ENCODE measurements at places on chromosomes 2 and 18. TPM values are rescaled to one million over a fixed set of nuclear protein-coding genes. Genes with fewer than 3 reads are reported as not detected.

DNA sequence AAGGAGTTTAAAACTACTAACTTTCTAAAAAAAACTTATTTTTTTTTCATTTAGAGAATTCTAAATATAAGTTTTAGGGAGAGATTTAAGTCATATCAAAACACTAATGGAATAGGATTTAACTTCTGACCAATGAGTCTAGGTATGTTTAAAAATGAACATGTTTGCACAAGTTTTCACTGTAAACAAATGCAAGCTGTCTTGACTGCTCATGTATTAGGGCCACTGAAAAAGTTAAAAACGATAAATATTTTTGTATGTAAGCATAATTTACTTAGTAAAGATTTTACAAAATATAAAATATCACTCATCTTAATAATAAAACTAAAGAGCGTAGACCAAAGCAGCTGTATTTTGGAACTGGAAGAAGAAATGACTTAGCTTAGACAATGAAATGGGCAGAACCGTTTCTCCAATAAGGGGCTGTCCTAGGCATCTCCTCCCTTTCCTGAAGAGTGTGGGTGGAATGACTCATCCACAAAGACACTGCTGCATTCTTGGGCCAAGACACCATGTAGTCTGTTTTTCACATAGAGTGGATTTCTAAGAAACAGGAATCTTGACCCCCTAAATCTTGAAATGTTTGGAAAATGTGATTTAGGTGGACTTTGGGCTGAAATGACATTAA is 118.8 kb downstream of the MEP1B start:
- DNase-seq = no peak

DNA sequence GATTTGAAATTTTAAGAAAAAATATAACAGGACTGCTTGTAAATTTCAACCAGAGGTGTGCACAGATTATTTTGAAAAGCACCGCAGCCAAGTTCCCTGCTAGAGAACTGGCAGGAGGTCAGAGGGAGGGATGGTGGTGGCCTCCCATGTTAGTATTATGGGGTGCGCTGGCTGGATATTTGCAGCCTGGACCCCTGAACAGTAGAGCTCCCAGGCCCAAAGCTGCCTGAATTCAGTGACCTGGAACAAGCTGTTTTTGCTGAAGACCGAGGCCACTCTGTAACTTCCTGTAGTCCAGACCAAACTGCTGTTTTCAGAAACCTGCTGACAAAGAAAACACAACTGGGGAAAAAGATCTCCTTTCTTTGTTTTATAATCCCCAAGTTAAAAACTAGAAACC is 314.3 kb downstream of the TNS1 start:
- DNase-seq = no peak

Gene ALMS1
- total RNA-seq = 11.8 TPM

DNA sequence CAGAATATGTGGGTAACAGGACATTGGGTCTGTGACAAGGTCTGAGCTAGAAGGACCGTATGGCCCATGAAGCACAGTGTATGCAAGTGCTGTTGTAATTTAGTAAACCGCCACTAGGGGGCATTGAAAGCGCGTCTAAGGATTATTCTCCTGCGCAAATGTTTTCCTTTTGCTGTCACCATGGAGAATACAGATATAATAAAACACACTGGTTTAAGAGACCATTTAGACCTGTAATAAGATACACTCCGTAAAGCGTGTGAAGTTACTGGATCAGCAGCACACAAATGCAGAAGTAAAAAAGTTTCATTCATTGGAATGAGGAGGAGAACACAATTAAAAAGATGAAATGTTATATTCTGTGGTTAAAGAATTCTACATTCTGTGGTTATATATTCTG is 272.4 kb downstream of the AGAP1 start:
- peak; percentile 40 for DNase-seq

DNA sequence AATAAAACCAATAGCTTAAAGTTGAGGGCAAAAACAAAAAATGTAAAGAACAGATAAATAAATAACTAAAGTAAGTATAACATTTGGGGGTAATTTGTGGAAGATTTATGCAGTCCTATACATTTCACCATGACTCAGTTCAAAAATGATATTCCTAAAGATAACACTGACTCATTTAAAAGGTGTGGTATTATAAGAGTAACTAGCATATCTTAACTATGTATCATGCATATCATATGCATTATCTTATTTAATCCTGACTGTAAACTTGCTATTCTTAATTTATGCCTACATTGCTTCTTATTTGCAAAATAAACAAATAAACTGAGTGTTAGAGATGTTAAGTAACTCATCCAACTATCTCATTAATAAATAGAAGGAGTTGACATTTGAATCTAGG is 726.5 kb upstream of the PKDCC start:
- DNase-seq = no peak

Gene ITM2C
- 169 TPM for total RNA-seq

Gene BOLL
- total RNA-seq = not detected

Gene EML4
- 33.7 TPM for total RNA-seq

GRCh38 chr2:223420048-223420447 is 182.1 kb downstream of the SCG2 start:
- DNase-seq = no peak

Gene CBLN2
- total RNA-seq = not detected

Gene DOCK10
- total RNA-seq = 2.1 TPM

- DNase-seq = no peak
These were observed 413.6 kb upstream of the TCF4 start for GRCh38 chr18:56001576-56001975.

Gene EHD3
- total RNA-seq = 4.6 TPM

- no peak for DNase-seq
These were observed 198.9 kb upstream of the NABP1 start for GRCh38 chr2:191478799-191479679.

Measured in epithelial cell of proximal tubule (primary cell).